Activated CD4-positive, alpha-beta T cell treated with anti-CD3 and anti-CD28 coated beads for 36 hours (primary cell): ENCODE measurements at places on chromosomes 7 and 10. TPM values are rescaled to one million over a fixed set of nuclear protein-coding genes. Genes with fewer than 3 reads are reported as not detected.

Gene AMZ1
- 0.14 TPM for total RNA-seq

Gene PDZD7
- total RNA-seq: 0.32 TPM

Gene GRID2IP
- total RNA-seq: 0.11 TPM

Gene RTKN2
- total RNA-seq: 4.8 TPM

Gene SFRP5
- not detected for total RNA-seq

DNA sequence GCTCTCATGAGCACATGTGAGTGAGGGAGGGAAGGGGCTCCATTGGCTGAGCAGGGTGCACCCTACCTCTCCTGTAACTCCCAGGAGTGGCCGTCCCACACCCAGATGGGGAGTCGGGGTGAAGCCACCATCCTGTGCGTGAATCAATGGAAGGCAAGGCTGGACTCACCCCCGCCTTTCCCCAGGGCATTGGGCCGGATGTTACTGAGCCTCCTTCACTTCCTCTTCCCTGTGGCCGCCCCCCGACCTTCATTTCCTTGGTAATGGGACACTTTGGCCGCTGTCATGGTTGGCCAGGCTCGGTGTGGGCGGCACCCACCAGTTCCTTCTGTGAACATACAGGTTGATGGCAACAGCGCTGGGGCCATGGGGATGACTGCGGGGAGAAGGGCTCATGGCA is 209.0 kb downstream of the MGMT start:
- no peak overlapping the region for H3K27ac ChIP-seq
- no peaks in the 10 kb centered on the region for H3K4me1 ChIP-seq
- H3K4me3 ChIP-seq: no peak overlapping the region
- DNase-seq: no peak
- H3K27me3 ChIP-seq: no peaks in the 10 kb centered on the region
- H3K36me3 ChIP-seq: peaks cover 29% of the 10 kb centered on the region

GRCh38 chr7:8221101-8221495 is 40.9 kb downstream of the ICA1 start:
- H3K4me3 ChIP-seq: no peak overlapping the region
- no peaks in the 10 kb centered on the region for H3K36me3 ChIP-seq
- peaks cover 7% of the 10 kb centered on the region for H3K27me3 ChIP-seq
- no peak overlapping the region for H3K27ac ChIP-seq

GRCh38 chr7:141573511-141573910 is 22.3 kb downstream of the AGK start:
- no peak for DNase-seq
- H3K4me1 ChIP-seq: peaks cover 20% of the 10 kb centered on the region
- peaks cover 63% of the 10 kb centered on the region for H3K36me3 ChIP-seq
- no peak overlapping the region for H3K27ac ChIP-seq
- no peak overlapping the region for H3K4me3 ChIP-seq
- no peaks in the 10 kb centered on the region for H3K27me3 ChIP-seq

GRCh38 chr10:19788902-19789301 is 27.3 kb upstream of the PLXDC2 start:
- no peak for DNase-seq
- H3K27ac ChIP-seq: no peak overlapping the region
- no peaks in the 10 kb centered on the region for H3K4me1 ChIP-seq
- H3K4me3 ChIP-seq: no peak overlapping the region
- H3K27me3 ChIP-seq: peaks cover 5% of the 10 kb centered on the region

DNA sequence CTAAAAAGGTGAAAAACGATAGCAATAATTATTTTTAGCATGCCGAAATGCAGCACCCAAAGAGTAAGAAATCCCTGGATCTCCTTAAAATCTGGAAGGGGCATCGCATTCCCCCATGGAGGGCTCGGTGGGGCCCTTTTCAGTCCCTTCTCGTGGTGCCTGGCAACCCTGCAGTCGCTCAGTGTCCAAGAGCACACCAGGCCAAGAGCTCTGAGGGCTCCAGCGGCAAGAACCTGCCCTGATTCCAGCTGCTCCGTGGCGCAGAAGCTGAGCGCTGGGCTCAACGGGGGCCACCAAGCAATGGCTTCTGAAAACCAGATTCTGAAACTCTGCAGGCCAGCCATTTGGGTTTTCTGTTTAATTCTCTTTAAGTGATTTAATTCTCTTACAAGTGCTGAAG is 131.2 kb downstream of the PRKAG2 start:
- H3K27me3 ChIP-seq: no peaks in the 10 kb centered on the region
- no peaks in the 10 kb centered on the region for H3K36me3 ChIP-seq
- peaks cover 33% of the 10 kb centered on the region for H3K4me1 ChIP-seq

- peaks cover 8% of the 10 kb centered on the region for H3K4me1 ChIP-seq
- peaks cover 48% of the 10 kb centered on the region for H3K27me3 ChIP-seq
- no peak overlapping the region for H3K4me3 ChIP-seq
Measured at GRCh38 chr10:91635401-91636400, 2.8 kb upstream of the PPP1R3C start.

DNA sequence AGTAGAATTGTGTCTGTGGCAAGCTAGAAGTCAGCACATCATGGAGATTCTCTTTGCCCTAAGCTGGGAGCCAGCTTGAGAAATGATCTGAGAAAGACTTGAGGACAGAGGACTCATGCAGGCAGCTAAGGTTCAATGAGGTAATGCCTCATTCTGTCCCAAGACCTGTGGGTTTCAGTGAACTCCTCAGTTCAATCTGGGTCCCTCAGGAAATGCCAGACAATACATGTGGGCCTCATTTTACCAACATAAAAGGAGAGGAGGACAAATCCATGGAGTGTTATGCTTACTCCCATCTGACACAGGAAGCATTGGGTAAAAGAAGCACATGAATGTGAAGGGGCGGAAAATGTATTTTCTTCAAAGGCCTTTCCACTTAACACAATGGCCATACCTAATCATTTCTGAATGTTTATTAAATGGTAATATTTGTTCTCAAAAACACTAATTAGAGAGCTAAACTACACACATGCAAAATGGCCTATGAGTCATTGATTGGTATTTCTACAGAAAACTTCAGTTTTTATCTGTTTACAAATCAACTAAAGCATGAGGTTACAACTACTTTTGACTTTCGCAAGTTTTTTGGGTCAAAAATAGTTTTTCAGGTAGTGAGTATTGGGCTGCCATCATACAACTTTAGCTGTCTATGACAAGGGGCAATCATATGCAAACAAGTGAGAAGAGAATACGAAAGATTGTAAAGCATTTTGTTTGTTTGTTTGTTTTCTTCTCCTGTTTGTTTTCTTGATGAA is 205.3 kb downstream of the CHRM2 start:
- no peaks in the 10 kb centered on the region for H3K4me1 ChIP-seq
- H3K36me3 ChIP-seq: no peaks in the 10 kb centered on the region
- H3K4me3 ChIP-seq: no peak overlapping the region
- H3K27ac ChIP-seq: no peak overlapping the region

GRCh38 chr10:60385399-60385738 is 4.3 kb downstream of the ANK3 start:
- H3K4me3 ChIP-seq: no peak overlapping the region
- no peak for DNase-seq
- no peak overlapping the region for H3K27ac ChIP-seq
- H3K27me3 ChIP-seq: no peaks in the 10 kb centered on the region
- H3K4me1 ChIP-seq: peaks cover 14% of the 10 kb centered on the region
- peaks cover 2% of the 10 kb centered on the region for H3K36me3 ChIP-seq

- no peak overlapping the region for H3K4me3 ChIP-seq
- DNase-seq: no peak
- H3K27ac ChIP-seq: no peak overlapping the region
- H3K4me1 ChIP-seq: no peaks in the 10 kb centered on the region
Measured at GRCh38 chr10:81034383-81034782, 496.7 kb downstream of the SH2D4B start.
